ENCODE measurements at places on chromosomes 16 and 17.

GRCh38 chr16:74758801-74759200 lies 15.8 kb downstream of the FA2H start:
- no peak for DNase-seq

GRCh38 chr16:88540346-88540977 lies 29.7 kb upstream of the ZC3H18 start:
- DNase-seq = no peak

DNA sequence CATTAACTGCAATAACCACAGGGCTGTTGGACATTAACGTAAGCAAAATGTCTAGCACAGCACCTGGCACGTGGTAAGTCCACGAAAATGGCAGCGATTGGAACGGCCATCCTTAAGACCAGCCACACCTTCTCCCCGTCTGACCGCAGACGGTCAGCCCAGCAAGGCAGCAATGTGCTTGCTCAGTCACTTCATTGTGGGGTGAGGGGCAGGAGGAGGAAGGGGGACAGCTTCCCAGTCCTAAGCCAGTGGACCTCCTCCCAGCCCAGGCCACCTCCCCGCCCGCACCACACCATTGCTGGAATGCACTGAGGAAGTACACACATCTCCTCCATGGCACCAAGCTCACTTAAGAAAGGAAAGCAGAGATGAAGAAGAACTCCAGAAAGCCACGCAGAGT lies 8.6 kb upstream of the MYLK3 start:
- DNase-seq = no peak

- no peak for DNase-seq
These were observed 67.4 kb downstream of the SNX11 start for GRCh38 chr17:48174833-48175523.

DNA sequence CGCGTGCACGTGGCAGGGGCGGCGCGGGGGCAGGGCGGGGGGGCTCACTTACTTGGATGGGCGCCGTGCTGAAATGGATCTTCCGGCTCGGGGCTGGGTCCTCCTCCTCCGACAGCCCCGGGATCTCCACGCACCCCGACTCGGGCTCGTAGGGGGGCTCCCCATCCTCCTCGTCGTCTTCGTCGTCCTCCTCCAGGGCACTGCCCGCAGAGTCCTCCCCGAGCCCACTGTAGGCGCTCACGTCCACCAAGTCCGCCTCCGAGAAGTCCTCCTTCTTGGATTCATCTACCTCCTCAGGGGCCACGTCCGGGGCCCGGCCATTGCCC lies 1.4 kb downstream of the PPP1R9B start:
- no peak for DNase-seq

DNA sequence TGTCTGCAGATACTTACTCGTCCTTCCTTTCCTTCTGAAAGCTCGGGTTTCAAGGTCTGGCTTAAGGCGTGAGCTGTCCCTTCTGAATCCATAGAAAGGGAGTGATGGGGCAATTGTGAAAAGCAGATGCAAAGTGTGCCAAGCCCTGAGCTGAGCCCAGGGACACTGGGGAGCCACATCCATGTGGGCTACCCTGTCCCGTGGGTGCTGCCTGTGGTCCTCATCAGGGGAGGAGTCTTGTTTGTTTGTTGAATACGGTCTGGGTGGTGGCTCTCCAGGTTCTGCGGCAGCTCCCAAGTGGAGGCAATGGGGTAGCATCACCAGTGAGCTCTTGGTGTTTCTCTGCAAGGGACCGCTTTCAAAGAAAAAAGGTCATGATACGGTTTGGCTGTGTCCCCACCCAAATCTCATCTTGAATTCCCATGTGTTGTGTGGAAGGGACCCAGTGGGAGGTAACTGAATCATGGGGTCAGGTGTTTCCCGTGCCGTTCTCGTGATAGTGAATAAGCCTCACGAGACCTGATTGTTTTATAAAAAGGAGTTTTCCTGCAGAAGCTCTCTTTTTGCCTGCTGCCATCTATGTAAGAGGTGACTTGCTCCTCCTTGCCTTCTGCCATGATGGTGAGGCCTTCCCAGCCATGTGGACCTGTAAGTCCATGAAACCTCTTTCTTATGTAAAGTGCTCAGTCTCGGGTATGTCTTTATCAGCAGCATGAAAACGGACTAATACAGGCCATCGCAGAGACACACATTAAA lies 1.0 kb upstream of the ALG1 start:
- no peak for DNase-seq

DNA sequence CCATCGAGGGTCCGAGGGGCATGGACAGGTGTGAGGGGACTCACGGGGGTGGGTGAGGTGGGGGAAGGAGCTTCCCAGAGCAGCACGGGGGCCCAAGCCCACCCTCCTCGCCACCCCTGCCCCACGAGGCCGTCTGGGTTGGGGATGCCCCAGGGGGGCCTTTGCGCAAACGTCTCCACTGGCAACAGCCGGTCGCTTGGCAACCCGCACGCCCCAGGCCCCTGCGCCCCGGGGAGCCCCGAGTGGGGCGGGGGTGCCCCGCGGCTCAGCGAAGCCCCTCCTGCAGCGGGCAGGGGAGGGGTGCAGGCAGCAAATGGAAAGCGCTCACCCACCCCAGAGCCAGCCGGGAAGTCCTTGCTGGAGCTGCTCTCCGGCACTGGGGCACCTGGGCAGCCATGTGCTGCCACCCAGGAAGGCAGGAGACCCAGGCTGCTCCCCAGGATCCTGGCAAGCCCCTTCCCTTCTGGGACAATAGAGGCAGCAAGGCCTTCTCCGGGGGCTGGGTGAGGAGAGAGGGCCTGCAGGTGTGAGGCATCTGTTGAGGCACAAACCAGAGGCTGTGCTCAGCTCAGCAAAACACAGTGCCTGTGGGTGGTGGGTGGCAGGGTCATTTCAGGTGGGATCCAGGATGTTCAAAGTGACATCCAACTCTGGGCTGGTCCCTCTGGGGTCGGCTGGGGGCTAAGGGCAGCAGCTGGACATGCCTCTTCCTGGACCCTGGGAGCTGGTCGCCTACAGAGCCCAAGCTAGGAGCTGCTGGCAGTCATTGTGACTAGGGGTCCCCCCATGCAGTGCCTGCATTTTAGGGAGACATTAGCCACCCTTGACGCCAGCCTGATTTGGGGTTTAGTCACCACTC lies 80.9 kb upstream of the CBX4 start:
- no peak for DNase-seq

DNA sequence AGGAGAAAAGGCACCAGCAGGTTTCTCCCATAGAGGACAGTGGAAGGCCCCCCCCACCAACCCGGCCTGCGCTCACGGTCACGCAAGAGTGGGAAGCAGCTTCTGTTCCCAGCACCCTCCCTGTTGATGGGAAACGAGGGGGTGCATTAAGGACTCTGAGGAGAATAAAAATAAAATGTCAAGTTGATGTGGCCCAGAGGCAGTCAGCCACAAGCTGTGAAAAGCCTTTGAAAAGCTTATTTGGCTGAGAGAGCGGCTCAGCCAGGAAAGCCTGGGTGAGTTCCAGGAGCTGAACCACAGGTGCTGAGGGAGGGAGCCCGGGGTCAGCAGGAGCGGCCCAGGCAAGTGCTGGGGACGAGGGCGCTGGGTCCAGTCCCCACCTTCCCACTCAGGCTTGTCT lies 26.9 kb upstream of the SPATA32 start:
- no peak for DNase-seq

DNA sequence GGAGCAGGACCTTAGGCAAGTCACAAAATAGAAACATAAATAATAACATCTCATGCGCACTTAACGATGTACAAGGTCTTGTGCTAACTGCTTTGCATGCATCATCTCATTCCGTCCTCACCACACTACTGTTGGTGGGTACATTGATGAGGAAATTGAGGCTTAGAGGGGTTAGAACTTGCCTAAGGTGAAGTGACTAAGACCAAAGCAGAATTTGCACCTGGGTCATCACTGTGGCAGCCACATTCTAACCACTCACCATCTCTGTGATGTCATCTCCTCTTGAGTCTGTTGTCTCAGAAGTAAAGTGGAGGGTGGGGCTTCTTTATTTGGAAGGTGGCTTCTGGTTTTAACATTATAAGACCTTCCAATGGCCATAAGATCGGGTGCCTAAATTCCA lies 20.4 kb upstream of the TRIM25 start:
- no peak for DNase-seq

GRCh38 chr16:20782470-20782869 lies 18.7 kb downstream of the ACSM3 start:
- no peak for DNase-seq

DNA sequence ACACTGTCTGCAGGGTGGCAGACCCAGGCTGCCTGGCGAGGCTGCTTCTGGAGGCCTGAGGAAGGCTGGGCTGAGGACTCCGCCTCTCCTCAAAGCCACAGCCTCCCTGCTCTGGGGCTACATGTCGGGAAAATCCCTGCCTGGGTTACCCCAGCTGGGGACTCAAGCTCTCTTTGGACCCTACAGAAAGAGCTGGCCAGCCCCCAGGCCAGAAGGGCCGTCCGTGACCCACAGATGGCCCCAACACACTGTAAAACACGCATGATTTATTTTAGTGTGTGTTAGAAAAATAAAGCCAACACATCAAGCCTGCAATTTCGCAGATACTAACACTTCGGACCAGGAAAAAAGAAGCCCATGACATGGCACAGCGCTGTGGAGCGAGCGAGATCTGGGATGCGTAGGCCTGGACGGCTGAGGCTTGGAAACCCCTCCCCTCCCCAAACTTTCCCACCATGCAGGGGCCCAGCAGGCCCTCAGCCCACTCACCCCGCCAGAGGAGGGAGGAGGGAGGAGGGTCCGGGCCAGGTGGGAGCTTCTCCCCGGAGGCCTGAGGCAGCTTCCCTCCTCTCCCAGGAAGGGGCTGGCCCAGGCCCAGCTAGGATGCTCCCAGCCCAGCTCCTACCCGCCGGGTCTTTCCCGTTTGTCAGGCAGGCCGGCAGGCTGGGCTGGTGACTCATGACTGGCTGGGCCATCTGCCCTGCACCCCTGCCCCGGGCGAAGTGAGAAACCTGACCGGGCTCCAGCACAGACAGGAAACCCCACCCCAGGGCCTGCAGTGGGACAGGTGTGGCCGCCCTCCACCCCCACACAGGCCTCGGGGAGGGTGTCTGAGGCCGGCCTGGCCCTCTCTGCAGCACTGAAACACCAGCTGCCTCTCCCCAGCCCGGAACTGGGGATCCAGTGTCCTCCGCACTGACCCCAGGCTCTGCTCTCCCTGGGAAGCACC lies 34.1 kb upstream of the SLC38A10 start:
- DNase-seq = no peak

DNA sequence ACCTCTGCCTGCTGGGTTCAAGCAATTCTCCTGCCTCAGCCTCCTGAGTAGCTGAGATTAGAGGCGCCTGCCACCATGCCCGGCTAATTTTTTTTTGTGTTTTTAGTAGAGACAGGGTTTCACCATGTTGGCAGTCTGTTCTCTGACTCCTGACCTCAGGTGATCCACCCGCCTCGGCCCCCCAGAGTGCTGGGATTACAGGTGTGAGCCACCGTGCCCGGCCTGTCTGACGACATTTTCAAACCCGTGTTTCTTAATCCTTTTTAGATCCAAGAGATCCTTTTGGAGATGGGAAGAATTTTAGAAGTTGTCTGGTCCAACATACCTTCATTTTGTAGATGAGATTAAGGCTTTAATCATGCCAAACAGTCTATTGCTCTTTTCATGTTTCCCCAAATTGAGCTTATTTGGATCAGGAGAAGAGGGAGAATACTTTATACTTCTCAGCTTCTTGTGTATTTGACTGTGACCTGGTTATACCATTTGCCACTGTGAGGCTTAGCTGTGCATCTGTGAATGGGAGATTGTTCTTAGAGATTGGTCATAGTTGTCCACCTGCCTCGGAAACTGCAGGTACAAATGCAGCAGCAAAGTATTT lies 25.8 kb downstream of the USP10 start:
- no peak for DNase-seq

GRCh38 chr16:64253096-64253495 lies 868.8 kb downstream of the CDH11 start:
- no peak for DNase-seq

DNA sequence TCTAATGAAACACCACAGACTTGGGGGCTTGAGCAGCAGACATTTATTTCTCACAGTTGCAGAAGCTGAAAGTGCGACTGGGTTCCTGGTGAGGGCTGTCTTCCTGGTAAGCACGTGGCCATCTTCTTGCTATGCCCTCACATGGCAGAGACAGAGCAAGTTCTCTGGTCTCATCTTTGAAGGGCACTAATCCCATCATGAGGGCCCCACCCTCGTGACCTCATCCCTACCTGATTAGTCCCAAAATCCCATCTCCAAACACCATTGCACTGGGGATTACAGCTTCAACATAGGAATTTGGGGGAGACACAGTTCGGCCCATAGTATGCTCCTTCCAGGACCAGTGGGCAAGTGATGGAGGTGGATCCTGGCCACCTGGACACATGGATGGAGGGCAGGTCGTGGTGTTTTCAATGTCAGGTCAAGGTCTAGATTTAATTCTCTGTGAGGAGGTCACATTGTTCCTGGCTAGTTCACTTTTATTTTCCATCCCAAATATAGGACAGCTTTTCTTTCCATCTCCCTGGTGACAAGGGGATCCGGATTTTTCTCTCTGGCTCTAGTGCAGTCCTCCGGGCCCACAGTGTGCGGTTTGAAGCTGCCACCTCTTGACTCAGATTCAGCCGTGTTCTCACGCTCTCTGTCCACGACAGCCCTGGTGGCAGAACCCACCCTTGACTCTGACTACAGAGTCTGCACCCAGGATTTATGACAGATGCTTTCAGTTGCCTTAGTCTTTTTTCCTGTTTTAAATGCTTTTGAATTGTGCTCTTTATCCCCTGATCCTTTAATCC lies 160.5 kb upstream of the NOL11 start:
- no peak for DNase-seq

GRCh38 chr17:38690386-38690785 lies 14.7 kb upstream of the MLLT6 start:
- DNase-seq = no peak
